ENCODE measurements at places on chromosomes 11 and 22. TPM values are rescaled to one million over a fixed set of nuclear protein-coding genes. Genes with fewer than 3 reads are reported as not detected.

Gene OR6A2
- 0.16 TPM for total RNA-seq

GRCh38 chr11:1856306-1857005, 3.6 kb downstream of the LSP1 start:
- H3K4me3 ChIP-seq: peak overlapping the region; percentile 24
- peak overlapping the region; percentile 62 for H3K27ac ChIP-seq
- peaks cover 13% of the 10 kb centered on the region for H3K36me3 ChIP-seq
- no peaks in the 10 kb centered on the region for H3K27me3 ChIP-seq
- H3K4me1 ChIP-seq: peaks cover 29% of the 10 kb centered on the region

- H3K27me3 ChIP-seq: peaks cover 4% of the 10 kb centered on the region
- DNase-seq: peak; percentile 49
- H3K36me3 ChIP-seq: no peaks in the 10 kb centered on the region
- H3K4me3 ChIP-seq: peak overlapping the region; percentile 9
These were observed 5.0 kb downstream of the ASCL2 start for GRCh38 chr11:2265396-2265795.

Gene RTN4R
- 3.7 TPM for total RNA-seq

- H3K4me1 ChIP-seq: peaks cover 41% of the 10 kb centered on the region
- peak; percentile 97 for DNase-seq
- peak overlapping the region; percentile 86 for H3K4me3 ChIP-seq
- no peaks in the 10 kb centered on the region for H3K27me3 ChIP-seq
- H3K36me3 ChIP-seq: peaks cover 40% of the 10 kb centered on the region
These were observed 522 bp upstream of the UCP2 start for GRCh38 chr11:73982990-73983740.

DNA sequence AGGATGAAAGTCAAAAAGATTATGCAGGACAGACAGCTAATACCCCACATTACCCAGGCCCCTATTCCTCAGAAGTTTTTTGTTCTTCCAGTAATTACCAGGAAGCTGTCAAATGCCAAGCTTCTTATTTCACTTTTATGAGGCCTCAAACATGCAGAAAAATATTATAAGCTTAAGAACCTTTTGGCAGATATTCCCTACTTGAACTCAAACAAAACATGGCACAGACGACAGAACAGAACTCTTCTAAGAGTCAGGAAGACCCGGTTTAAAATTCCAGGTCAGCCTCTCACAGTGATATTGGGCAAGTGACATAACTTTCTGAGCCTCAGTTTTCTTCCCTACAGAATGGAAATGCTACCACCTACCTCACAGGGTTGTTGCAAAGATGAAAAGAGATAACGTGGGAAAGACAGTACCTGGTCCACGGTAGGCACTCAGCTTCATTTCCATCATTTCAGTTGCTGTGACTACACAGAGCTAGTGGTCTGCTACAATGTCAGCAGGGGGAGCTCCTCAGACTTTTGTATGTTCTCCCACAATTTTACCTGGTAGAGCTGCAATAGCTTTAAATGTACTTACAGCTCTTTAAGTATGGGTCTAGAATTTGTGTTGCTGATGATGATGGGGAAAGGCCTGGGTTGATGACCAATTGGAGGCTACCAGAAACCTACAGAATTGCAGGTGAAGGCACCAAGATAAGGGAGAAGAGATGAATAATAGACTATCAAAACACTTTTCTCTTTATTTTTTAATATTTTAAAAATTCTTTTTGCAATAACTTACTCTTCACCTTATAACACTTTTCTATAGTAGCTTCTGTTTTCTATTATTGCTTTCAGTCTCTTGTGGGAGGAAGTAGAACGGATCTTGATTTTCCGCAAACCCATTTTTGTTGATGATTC, 98.3 kb upstream of the CHRM4 start:
- no peaks in the 10 kb centered on the region for H3K27me3 ChIP-seq
- H3K4me3 ChIP-seq: no peak overlapping the region
- no peak overlapping the region for H3K27ac ChIP-seq
- peaks cover 3% of the 10 kb centered on the region for H3K4me1 ChIP-seq

GRCh38 chr11:1122664-1123002, 35.1 kb upstream of the MUC5AC start:
- H3K4me3 ChIP-seq: no peak overlapping the region
- peaks cover 4% of the 10 kb centered on the region for H3K27me3 ChIP-seq
- DNase-seq: no peak
- H3K36me3 ChIP-seq: no peaks in the 10 kb centered on the region

- DNase-seq: no peak
- H3K4me1 ChIP-seq: no peaks in the 10 kb centered on the region
- H3K36me3 ChIP-seq: no peaks in the 10 kb centered on the region
- no peaks in the 10 kb centered on the region for H3K27me3 ChIP-seq
- no peak overlapping the region for H3K4me3 ChIP-seq
These were observed 19.7 kb upstream of the OSBPL5 start for GRCh38 chr11:3184732-3185347.

GRCh38 chr11:128835741-128836430, 31.2 kb downstream of the KCNJ1 start:
- no peak overlapping the region for H3K4me3 ChIP-seq
- peaks cover 24% of the 10 kb centered on the region for H3K4me1 ChIP-seq
- no peak overlapping the region for H3K27ac ChIP-seq
- H3K36me3 ChIP-seq: no peaks in the 10 kb centered on the region
- no peaks in the 10 kb centered on the region for H3K27me3 ChIP-seq

GRCh38 chr11:1853376-1854131, 670 bp downstream of the LSP1 start:
- peaks cover 53% of the 10 kb centered on the region for H3K4me1 ChIP-seq
- peak overlapping the region; percentile 86 for H3K4me3 ChIP-seq
- H3K27me3 ChIP-seq: no peaks in the 10 kb centered on the region
- H3K27ac ChIP-seq: peak overlapping the region; percentile 95

DNA sequence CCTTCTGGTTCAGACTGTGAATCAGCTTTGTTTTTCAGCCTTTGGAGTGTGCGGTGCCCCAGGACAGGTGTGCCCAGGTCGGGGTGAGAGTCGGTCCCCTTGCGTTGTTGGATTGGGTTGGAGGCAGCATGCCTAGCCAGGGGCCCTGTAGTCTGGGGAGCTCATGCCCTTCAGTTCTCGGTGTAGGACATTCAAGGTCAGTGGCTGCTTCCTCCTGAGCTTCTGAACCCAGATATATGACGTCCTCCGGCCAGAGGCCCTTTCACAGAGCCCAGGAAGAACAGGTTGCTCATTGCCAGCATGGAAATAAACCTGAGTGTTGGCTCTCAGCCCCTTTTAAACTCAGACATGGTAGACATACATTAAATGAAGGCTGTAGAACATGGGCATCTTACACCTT, 2.7 kb downstream of the CSRP3 start:
- H3K4me3 ChIP-seq: no peak overlapping the region
- no peaks in the 10 kb centered on the region for H3K36me3 ChIP-seq
- DNase-seq: no peak
- no peaks in the 10 kb centered on the region for H3K4me1 ChIP-seq
- H3K27me3 ChIP-seq: peaks cover 5% of the 10 kb centered on the region

Gene SCN3B
- total RNA-seq: not detected

DNA sequence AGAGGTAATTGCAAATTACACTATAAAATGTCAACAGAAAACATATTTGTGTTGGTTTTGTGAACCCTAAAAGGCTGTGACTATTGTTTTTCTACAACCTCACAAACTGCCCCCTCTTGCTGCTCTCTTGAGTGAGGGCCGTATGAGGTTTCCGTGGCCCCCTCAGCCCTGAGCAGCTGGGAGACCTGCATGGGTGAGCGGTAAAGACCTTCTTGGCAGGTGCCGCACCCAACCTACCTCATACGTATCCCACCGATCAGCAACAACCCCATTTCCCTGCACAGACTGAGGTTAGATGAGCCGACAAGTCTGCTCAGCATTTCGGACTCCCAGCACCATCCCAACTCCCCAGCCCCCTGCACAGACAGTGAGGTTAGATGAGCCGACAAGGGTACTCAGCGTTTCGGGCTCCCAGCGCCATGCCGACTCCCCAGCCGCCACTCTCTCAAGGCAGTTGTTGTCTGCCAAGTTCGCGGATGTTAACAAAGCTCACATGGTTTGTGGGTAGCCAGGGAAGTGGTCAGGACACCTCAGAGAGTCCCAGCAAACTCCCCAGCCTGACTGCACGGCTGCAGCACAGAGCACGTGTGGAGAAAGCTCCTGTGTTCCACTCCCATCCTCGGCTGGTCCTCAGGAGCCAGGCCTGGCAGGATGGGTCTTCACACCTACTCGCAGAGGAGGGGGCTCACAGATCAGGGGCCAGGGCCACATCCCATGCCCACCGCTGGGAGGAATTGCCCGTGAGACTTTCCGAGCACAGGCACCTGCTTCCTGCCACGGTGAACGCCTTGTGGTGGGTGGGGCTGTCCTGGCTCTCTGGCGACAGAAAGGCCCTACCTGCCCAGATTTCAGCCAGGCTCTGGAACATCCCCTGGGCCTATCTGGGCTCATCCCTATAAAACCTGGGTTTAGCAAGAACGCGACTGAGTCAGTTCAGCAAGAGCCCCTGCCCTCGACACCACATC, 502.9 kb downstream of the BRD1 start:
- no peak for DNase-seq
- H3K27me3 ChIP-seq: peaks cover 16% of the 10 kb centered on the region
- no peak overlapping the region for H3K4me3 ChIP-seq
- no peaks in the 10 kb centered on the region for H3K36me3 ChIP-seq
- no peaks in the 10 kb centered on the region for H3K4me1 ChIP-seq

DNA sequence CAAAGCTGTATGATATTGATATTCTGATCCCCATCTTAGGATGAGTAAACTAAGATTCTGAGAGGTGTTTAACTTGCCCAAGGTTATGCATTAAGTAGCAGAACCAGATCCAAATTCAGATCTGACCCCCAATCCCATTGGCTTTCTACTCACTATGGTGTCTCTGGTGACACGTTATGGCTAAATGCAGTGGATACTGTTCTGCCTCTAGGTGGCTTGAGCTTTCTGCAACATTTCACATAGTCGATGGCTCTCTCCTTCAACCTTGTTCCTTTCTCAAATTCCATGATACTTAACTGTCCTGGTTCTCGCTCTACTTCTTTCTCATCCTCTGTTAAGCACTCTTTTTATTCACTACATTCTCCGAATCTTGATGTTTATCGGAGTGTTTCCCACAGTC, 9.4 kb downstream of the C11orf97 start:
- DNase-seq: no peak
- H3K4me1 ChIP-seq: no peaks in the 10 kb centered on the region
- H3K36me3 ChIP-seq: no peaks in the 10 kb centered on the region
- no peaks in the 10 kb centered on the region for H3K27me3 ChIP-seq
- no peak overlapping the region for H3K4me3 ChIP-seq

DNA sequence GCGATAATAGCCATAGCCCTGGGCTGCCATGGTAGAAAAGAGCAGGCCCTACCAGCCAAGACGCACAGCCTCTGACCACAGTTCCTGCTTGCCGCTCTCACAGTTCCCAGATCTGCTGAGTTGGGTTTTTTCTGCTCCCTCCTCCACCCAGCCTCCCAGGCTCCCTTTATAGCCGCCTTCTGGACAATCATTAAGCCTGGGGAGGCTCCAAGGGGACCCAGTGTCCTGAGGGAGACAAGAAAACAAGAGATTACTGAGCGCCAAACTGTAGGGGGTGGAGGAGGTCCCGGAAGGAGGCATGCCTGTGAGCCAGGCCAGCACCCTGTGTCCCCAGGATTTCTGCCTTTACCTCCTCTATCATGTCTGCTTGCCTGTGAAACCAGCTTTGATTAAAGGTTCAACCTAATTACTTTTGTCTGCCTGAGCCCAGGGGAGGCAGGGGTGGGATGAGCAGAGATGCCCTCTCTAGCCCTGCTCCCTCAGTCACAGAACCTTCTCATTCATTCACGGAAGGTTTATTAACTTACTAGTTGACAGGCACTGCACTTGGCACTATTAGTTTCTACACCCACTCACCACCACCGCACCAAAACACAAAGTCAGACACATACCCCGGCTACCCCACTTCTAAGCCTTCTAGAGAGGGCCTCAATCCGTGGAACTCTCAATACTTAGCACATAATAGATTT, 1.2 kb downstream of the SLC37A4 start:
- H3K27me3 ChIP-seq: no peaks in the 10 kb centered on the region
- DNase-seq: peak; percentile 85
- H3K36me3 ChIP-seq: peaks cover 25% of the 10 kb centered on the region
- H3K27ac ChIP-seq: peak overlapping the region; percentile 90

DNA sequence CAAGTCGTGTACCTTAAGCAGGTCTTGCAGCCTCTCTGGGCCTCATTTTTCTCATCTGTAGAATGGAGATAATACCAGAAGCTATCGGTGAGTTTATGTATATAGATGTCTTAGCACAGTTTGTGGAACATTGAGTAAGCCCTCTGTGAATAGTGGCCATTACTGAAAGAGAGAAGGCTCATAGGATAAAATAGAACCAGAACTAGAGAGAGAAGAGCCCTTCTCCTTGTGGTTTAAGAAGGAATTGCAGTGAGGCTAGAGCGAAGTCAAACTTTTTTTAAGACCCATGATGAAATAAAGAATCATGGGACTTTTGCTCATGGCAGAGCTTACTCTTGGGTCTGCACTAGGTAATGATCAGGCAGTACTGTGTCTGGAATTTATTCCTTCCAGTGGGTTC, 137.1 kb downstream of the TRIM44 start:
- H3K36me3 ChIP-seq: peaks cover 12% of the 10 kb centered on the region
- no peak overlapping the region for H3K4me3 ChIP-seq
- peaks cover 9% of the 10 kb centered on the region for H3K4me1 ChIP-seq
- no peaks in the 10 kb centered on the region for H3K27me3 ChIP-seq

Gene KCNA4
- not detected for total RNA-seq

Gene TRPM5
- total RNA-seq: not detected

GRCh38 chr11:101442171-101442570, 141.6 kb downstream of the TRPC6 start:
- no peaks in the 10 kb centered on the region for H3K36me3 ChIP-seq
- H3K4me1 ChIP-seq: no peaks in the 10 kb centered on the region
- H3K4me3 ChIP-seq: no peak overlapping the region
- DNase-seq: no peak

Gene OR5D13
- not detected for total RNA-seq

Gene SEC14L6
- total RNA-seq: not detected

Gene MS4A6E
- total RNA-seq: not detected

GRCh38 chr11:64851831-64852351, 7.4 kb upstream of the CDC42BPG start:
- no peaks in the 10 kb centered on the region for H3K27me3 ChIP-seq
- peak overlapping the region; percentile 35 for H3K4me3 ChIP-seq
- H3K4me1 ChIP-seq: peaks cover 91% of the 10 kb centered on the region
- H3K36me3 ChIP-seq: peaks cover 39% of the 10 kb centered on the region
- peak overlapping the region; percentile 88 for H3K27ac ChIP-seq

DNA sequence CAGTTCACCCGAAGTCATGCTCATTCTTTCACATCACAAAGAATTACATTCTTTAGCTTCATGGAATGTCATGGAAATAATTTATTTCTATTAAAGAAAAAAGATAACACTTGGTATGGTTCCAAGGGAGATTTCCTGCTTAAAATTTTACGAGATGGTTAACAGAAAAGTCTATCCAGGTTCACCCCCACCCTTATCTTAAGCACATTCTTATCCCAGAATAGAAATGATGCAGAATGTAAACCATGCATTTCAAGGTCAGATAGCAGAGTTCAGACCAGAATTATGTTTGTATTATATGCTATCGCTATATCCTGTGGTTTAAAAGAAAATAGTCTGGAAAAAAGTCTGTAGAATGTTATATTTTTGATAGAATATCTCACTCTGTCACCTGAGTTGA, 58.7 kb downstream of the GAS2 start:
- no peak overlapping the region for H3K4me3 ChIP-seq
- DNase-seq: no peak
- no peaks in the 10 kb centered on the region for H3K4me1 ChIP-seq
- H3K27me3 ChIP-seq: no peaks in the 10 kb centered on the region

- H3K36me3 ChIP-seq: peaks cover 17% of the 10 kb centered on the region
- H3K4me1 ChIP-seq: peaks cover 48% of the 10 kb centered on the region
- peak within 1 kb of the TSS; percentile 90 for H3K27ac ChIP-seq
- peak; percentile 100 for DNase-seq
- H3K4me3 ChIP-seq: peak within 1 kb of the TSS; percentile 89
These were observed at the start of gene PRR14L for GRCh38 chr22:31749636-31750364. TSS of gene PRR14L (minus strand) at chr22:31750132. CDS start at chr22:31738860, 11,272 bp downstream.

All from activated CD8-positive, alpha-beta T cell treated with anti-CD3 and anti-CD28 coated beads for 36 hours (primary cell).